Anterior cingulate cortex (tissue), 58 donors: ENCODE measurements at places on chromosomes 3 and 15.

DNA sequence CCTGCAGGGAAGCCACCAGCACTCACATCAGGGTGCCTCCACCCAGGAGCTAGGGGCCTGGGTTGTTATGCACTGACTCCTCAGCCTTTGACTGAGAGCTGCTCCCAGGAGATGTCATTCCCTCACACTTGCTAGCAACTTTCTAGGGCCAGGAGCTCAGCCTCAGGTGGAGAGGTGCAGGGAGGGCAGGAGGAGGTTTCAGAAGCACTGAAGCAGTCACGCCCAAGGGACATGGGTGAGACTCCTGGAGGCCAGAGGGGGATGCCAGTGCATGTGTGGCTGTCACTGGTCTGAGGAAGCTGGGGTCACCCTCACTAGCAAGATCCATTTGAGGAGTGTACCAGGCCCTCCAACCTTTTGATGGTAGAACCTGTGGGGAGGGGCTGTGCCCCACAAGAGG, 271.2 kb downstream of the PLCL2 start:
- no peak for DNase-seq

- peak; percentile 10 for DNase-seq
Measured at GRCh38 chr3:112605285-112605684, 35.7 kb downstream of the CCDC80 start.

GRCh38 chr3:141076797-141077571, 25.8 kb downstream of the SPSB4 start:
- DNase-seq = peak; percentile 34

DNA sequence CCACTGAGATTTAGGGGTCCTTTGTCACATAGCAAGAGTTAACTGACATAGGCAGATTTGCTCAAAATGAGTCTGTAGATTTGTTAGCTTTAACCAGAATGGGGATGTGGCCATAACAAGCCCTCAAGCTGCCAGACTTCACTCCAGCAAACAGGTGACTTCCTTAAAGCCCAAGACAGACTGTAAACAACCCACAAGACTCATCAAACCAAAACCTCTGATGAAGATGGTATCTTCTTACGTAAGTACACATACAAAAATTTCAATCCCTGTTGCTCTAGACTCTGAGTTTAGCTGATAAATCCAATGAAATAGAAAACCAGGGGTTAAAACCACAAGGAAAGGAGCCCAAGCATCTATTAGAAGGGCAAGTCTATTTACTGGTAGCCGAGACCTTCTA, 18.2 kb upstream of the ZBTB20 start:
- DNase-seq = no peak

- DNase-seq = no peak
Measured at GRCh38 chr3:122947738-122948137, 79.8 kb downstream of the SEMA5B start.
